CD8-positive, alpha-beta memory T cell (primary cell): ENCODE measurements at places on chromosomes 1 and 21. TPM values are rescaled to one million over a fixed set of nuclear protein-coding genes. Genes with fewer than 3 reads are reported as not detected.

ITLN2 gene
- polyA plus RNA-seq = not detected

GRCh38 chr1:5599541-5599940 lies 392.7 kb downstream of the NPHP4 start:
- no peak for DNase-seq

DNA sequence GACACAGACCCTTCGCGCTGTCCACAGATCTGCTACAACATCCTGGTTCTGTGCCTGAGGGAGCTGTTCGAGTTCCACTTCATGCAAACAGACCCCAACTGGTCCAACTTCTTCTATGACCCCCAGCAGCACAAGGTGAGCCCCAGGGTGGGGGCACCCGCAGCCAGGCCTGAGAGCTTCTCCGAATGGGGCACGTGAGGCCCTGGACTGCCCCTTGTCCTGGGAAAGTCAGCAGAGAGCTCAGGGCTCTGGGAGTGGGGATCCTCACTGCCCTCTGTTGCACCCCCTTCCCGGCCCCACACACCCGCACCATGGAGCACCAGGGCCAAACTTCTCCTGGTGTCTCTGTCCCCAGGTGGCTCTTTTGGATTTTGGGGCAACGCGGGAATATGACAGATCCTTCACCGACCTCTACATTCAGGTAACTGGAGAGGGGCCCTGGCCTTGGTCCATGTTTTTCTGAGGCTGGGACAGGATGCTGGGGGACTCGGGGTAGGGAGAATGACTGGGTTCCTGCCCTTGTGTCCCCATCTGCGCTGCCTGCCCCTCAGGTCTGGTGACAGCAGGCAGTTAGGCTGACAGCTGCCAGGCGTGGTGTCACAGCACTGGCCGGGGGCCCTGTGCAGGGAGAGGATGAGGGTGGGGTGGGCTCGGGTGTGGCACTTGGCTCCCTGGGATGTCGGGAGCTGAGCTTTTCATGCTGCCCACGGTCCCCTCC lies 44.6 kb downstream of the COQ8A start:
- no peak for DNase-seq

DNA sequence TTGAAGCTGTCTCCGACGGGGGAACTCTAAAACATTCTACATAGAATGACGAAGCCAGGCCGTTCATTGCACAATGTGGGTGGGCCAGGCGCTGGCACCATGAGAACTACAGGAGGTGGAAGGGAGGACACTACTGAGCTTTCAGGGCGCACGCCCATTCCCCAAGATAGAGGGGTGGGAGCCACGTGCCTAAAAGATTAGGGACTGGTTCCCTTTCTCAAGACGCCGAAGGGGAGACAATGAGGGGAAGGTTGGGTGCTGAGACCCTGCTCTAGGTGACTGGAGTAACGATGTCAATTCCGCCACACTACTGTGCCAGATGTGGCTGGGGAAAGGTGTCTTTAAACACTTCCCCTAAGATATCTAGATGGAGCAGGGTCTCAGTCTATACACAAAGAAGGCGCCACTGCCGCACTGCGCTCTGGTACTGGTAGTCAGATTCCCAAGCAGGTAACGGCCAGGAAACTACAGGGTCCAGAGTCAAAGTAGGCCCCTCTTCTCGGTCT lies 782 bp downstream of the CSDE1 start:
- no peak for DNase-seq

DNA sequence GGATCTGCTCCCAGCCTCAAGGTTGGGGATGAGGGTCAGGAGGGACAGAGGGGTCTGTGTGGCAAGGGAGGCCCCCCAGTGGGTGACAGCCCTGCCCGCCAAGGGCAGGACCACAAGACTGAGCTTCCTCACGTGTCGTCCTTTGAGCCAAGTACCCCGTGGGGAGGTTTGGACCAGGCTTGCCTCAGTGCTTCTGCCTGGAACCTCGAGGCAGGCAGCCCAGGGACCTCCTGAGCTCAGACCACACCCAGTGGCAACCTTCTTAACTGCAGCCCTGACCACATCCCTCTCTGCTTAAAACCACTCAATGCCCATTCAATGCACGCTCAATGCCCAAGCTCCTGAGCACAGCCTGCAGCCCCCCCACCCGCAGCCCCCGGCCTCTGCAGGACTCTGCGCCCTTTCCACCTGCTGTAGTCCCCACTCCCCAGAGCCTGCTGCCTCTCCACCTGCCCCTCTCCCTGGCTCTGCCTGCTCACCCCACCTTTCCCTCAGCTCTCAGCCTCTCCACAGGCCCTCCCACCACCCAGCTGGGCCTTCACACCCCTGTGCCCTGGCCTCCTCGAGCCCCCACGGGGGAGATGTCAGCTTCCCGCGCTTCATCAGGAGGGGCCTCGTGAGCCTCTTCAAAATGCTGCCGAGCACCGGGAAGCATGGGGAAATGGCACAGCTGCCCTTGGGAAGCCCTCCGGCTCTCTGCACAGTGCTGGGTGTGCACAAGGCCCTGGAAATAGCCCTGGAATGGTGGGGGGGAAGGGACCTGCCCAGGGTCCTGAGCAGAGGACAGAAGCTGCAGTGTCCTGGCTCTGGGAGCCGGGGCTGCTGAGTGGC lies 129.3 kb upstream of the VAMP3 start:
- DNase-seq = no peak

HRNR gene
- not detected for polyA plus RNA-seq

- no peak for DNase-seq
These were observed 26.9 kb upstream of the ECE1 start for GRCh38 chr1:21317035-21317689.

C1QC gene
- polyA plus RNA-seq = not detected

DNA sequence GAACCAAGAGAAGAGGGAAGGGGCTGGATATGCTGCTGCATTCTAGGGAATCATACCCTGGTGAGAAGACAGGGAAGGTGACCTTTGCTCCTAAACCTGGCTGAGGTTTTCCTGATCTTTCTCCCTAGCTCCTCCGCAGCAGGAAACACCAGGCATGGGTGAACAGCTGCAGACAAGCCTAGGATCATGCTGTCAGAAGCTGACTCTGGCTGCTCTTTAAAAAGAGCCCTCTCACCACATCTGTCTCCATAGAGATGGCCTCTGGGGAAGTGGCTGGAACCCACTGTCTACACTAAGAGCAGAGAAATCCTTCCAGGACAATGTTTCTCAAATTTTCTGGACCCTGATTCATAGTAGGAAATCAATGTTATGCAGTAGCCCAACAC lies 57.6 kb downstream of the CD34 start:
- DNase-seq = no peak

DSCAM gene
- polyA plus RNA-seq = not detected

CFAP57 gene
- polyA plus RNA-seq = not detected

DNA sequence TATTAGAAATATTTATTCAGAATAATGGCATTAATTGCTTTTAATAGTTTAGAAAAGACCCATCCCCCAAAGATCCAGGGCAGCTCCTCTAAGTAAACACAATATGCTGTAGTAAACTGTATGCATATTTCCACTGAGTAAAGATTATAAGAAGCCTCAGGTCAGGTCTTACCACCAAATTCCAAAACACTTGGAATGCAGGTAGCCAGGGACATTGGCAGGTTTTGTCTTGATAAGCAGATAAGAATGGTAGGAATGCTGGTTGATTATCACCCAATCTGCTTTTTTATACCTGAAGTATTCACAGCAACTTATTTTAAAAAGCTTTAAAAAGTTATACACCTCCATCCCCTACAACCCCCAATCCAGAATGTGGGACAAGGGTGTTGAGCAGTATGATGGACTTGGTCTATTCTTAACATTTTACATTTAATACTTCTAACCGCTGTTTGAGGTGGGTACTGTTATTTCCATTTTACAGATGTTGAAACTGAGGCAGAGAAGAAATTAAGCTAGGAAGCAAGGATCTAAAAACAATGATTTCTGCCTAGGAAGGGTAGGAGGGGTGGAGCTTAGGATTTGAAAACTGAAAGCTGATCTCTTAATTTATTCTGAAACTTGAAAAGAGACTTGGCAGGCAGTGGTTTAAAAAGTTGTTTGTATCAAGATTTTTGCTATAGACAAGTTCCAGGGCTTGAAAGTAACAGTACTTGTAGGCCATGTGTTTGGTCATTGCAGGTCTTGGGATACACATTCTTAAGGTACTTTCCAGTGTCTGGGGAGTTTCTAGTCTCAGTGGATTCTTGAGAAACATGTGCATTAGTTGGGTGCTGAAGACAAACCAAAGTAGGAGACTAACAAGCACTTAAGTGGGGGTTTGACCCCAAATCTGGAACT lies 15.6 kb upstream of the THEM4 start:
- DNase-seq = no peak

GRCh38 chr1:159548126-159548525 lies 12.3 kb upstream of the OR10J5 start:
- no peak for DNase-seq

GRCh38 chr1:201850053-201850397 lies 21.1 kb downstream of the IPO9 start:
- DNase-seq = no peak

- no peak for DNase-seq
These were observed 52.5 kb downstream of the NBPF6 start for GRCh38 chr1:108502624-108503023.

DNA sequence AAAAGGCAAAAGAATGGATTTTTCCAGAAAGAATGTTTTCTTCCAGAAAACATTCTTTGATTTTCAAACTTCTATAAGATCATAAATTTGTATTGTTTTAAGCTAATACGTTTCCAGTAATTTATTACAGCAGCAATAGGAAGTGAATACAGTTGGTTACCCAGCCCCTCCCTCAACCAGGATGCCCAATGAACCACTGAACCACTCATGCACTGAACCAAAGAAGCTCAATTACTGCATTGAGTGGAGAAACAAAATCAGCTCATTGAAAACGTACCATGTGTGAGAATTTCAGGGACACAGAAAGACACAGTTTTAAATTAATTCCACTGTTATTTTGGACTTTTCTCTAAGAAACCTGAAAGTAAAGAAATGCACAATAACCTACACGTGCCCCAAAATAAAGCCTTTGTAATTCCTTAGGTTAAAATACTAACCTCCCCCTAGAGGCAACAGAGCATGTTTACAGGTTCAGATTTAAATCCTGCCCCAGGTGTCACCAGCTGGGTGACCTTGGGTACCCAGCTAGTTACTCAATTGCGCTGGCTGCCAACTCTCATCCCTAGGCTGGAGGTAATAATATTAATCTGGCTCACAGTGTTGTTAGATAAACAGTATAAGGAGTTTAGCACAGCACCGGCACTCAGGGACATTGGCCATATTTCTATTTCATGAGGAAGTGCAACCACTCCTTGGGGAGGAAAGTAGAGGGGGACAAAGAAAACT lies 111.7 kb downstream of the NMNAT2 start:
- no peak for DNase-seq

VWA5B1 gene
- not detected for polyA plus RNA-seq

KIAA0319L gene
- polyA plus RNA-seq = 29.3 TPM

- no peak for DNase-seq
These were observed 809 bp upstream of the ZNF669 start for GRCh38 chr1:247104965-247105364.

DNA sequence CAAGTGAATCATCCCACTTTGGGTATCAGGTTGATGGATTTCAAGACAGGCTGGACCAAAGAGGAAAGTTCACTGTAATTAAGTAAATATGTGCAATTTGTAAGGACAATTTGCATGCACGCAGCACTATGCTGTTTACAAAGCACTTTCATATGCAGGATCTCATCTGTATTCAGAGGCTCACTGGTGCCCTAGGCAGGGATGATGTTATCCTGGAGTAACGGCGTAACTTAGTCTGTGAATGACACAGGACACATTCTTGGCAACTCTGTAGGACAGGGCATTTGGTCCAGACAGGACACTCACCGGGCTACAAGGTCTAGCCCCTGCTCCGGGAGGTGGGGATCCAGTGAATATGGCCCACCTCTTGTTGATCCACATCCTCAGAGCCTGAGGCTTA lies 365.4 kb upstream of the DUSP10 start:
- DNase-seq = no peak

ERG gene
- not detected for polyA plus RNA-seq

DNA sequence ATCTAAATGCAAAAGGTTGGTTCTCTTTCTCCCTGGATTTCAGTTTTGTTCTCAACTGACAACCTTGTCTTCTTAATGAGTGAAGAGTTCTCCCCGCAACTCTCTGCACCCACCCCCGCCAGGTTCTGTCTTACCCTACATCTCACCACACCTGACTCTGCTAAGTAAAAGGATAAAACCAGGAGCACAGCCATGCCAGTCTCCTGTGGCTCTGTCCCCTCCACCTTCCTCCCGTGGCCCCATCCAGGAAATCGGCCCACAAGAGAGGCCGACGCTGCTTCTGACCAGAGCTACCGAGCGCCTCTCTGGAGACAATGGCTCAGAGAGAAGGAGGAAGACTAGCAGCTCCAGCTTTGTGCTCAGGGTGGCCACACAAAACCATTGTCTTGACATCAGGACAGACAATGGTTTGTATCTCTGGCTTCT lies 72.2 kb downstream of the PLEKHA6 start:
- no peak for DNase-seq

DNA sequence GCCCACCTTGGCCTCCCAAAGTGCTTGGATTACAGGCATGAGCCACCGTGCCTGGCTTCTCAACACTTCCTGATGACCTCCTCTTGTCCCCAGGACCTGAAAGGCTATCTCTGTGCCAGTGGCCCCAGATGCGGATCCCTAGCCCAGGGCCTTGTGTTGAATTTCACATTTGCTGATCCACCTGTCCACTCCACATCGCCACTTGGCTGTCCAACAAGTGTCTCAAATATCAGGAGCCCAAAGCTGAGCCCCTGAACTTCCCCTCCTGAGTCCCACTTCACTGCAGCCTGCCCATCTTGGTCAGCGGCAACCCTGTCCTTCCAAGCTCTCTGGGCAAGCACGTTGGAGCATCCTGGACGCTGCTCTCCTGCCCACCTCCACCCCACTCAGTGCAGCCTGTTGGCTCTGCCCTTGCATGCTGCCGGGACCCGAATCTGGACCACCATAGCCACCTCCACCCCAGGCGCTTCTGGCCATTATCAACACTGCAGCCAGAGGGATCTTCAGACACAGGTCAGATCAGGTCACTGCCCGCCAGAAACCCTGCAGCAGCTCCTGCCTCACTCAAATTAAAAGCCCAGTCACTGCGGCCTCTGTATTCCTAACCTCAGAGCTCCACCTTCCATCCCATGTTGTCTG lies 352.5 kb upstream of the VAMP3 start:
- DNase-seq = no peak

LAD1 gene
- not detected for polyA plus RNA-seq

DNA sequence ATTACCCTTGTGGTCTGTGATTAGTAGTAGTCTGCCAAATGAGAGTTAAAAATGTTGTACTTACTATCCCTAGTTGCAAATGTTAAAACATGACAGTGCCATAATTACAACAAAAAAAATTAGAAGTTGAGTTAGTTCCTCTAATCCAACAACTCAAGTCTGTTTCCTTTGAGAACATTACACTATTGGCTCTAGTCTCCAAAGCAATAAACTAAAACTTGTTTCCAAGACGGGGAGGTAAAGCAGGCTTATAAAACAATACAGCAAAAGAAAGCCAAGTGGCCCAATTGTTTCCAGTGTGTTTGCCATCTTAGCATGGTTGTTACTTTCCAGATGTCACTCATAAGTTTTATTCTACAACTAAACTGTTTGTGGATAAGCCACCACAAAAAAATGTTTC lies 11.6 kb downstream of the KYAT3 start:
- no peak for DNase-seq

DNA sequence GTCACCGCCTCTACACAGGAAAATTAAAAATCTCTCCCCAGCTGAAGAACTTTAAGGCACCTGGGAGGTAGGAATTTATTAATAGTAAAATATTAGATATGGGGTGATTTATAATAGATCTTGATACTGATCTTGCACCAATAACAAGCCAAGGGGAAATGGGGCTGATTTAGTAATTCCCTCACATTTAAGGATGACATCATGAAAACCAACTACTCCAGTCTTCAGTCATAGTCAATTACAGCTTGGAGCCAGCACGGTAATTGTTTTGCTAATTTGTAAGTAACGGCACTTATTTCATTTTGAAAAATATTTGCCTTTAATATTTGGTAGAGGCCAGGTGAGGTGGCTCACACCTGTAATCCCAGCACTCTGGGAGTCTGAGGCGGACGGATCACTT lies 92.8 kb downstream of the TGFBR3 start:
- DNase-seq = no peak

KRTAP11-1 gene
- not detected for polyA plus RNA-seq
